ENCODE measurements at places on chromosomes 2 and 18.

GRCh38 chr2:83531206-83531826, 927.8 kb downstream of the SUCLG1 start:
- DNase-seq = no peak

- DNase-seq = peak; percentile 79
Measured at GRCh38 chr2:18209934-18210639, 331.6 kb downstream of the KCNS3 start.

- DNase-seq = no peak
Measured at GRCh38 chr18:56888978-56889377, 237.8 kb downstream of the WDR7 start.

DNA sequence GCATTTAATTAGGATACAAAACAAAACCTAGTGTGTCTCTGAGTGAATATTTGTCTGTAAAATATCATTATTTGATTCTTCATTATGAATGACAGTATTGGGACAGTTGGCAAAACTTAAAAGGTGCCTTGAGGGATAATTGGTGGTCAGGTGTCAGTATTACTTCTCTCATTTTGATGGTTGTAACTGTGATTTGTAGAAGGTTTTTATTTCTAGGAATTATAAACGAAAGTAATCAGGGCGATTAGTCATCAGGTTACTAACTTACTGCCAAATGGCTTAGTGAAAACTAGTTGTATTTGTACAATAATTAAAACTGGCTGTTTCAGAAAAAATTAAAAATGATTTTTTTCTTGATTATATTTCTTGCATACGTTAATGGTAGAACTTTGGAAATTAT, 117.6 kb downstream of the BIRC6 start:
- DNase-seq = no peak

GRCh38 chr2:217636991-217637561, 365.7 kb downstream of the TNS1 start:
- no peak for DNase-seq

Measured in astrocyte of the spinal cord (primary cell).